ENCODE measurements at places on chromosomes 13 and 19. TPM values are rescaled to one million over a fixed set of nuclear protein-coding genes. Genes with fewer than 3 reads are reported as not detected.

Gene NCR1
- total RNA-seq = 0.70 TPM

Gene RGL3
- 46.8 TPM for total RNA-seq

Gene ZNF419
- total RNA-seq = 17.0 TPM

Gene KIR2DL4
- not detected for total RNA-seq

Gene C2CD4C
- 1.6 TPM for total RNA-seq

Gene CD22
- 6.7 TPM for total RNA-seq

Gene CBY2
- total RNA-seq = 0.99 TPM

Gene CEBPA
- total RNA-seq = 12.0 TPM

Gene SERTM1
- 0.18 TPM for total RNA-seq

Gene JOSD2
- 18.8 TPM for total RNA-seq

Gene TTC9B
- total RNA-seq = not detected

Gene DNAAF3
- total RNA-seq = 5.2 TPM

Gene ZNF440
- total RNA-seq = 17.0 TPM

Gene KL
- total RNA-seq = 44.2 TPM

Gene ACP7
- 0.23 TPM for total RNA-seq

Gene COX6B2
- total RNA-seq = 0.12 TPM

Gene METTL21C
- total RNA-seq = 0.82 TPM

Gene ACER1
- not detected for total RNA-seq

Gene ZNF432
- 13.5 TPM for total RNA-seq

Gene SHISA7
- 0.12 TPM for total RNA-seq

Gene EPS8L1
- total RNA-seq = 32.5 TPM

Gene TMEM86B
- total RNA-seq = 1.3 TPM

Gene FBXO17
- total RNA-seq = 67.2 TPM

Gene SRRM5
- total RNA-seq = 0.06 TPM

Gene ARHGAP45
- total RNA-seq = 24.3 TPM

Gene ZNF724
- total RNA-seq = 10.0 TPM

Gene FPR1
- total RNA-seq = 13.1 TPM

Gene FSD1
- 2.9 TPM for total RNA-seq

Gene IGFL2
- total RNA-seq = not detected

Gene ZNF90
- 12.1 TPM for total RNA-seq

Gene ZNF726
- 12.1 TPM for total RNA-seq

Gene ZNF681
- 3.3 TPM for total RNA-seq

Gene CGB5
- not detected for total RNA-seq

Gene BRSK1
- total RNA-seq = 11.2 TPM

Gene CATSPERD
- not detected for total RNA-seq

Gene LYPD5
- total RNA-seq = 0.99 TPM

Gene ELL
- 19.2 TPM for total RNA-seq

Gene MYO1F
- 20.0 TPM for total RNA-seq

Gene GPR12
- total RNA-seq = 0.06 TPM

Gene ZNF524
- total RNA-seq = 13.3 TPM

Gene FPR3
- total RNA-seq = 0.58 TPM

Gene MCEMP1
- 0.64 TPM for total RNA-seq

Gene NLRP11
- total RNA-seq = 0.18 TPM

Gene RNF225
- not detected for total RNA-seq

Gene DCLK1
- 21.1 TPM for total RNA-seq

Gene CLEC4G
- total RNA-seq = 0.29 TPM

Gene EHD2
- total RNA-seq = 46.1 TPM

Gene NCCRP1
- 2.3 TPM for total RNA-seq

Gene HIPK4
- 0.06 TPM for total RNA-seq

Gene IGFL4
- total RNA-seq = 0.58 TPM

All from metanephros (tissue), 2 donors.